Fibroblast of skin of left biceps (primary cell): ENCODE measurements at places on chromosomes 12 and 14.

- DNase-seq = no peak
These were observed 2.5 kb downstream of the PGAM5 start for GRCh38 chr12:132713123-132713522.

GRCh38 chr12:106248312-106248845 is 559 bp upstream of the CKAP4 start:
- DNase-seq = no peak

DNA sequence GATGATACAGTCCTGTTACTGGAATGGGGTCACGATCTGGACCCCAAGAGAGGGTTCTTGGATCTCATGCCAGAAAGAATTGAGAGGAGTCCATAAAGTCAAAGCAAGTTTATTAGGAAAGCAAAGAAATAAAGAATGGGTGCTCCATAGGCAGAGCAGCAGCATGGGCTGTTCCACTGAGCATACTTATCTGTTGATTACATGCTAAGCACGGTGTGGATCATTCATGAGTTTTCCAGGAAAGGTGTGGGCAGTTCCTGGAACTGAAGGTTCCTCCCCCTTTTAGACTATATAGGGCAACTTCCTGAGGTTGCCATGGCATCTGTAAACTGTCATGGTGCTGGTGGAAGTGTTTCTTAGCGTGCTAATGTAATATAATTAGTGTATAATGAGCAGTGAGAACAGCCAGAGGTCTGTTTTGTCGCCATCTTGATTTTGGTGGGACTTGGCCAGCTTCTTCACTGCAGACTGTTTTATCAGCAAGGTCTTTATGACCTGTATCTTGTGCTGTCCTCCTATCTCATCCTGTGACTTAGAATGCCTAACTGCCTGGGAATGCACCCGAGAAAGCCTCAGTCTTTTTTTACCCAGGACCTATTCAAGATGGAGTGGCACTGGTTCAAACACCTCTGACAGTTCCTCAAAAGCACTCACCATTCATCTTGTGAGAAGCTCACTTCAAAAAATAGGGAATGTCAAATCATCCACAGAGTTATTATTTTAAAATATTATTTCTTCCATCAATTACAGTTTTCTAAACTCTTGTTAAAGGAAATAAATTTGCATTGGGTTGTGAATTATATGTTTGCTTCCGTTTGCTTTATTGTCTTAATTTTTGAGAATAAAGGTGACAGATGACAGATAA is 1358.8 kb upstream of the TMEM132C start:
- DNase-seq = no peak

DNA sequence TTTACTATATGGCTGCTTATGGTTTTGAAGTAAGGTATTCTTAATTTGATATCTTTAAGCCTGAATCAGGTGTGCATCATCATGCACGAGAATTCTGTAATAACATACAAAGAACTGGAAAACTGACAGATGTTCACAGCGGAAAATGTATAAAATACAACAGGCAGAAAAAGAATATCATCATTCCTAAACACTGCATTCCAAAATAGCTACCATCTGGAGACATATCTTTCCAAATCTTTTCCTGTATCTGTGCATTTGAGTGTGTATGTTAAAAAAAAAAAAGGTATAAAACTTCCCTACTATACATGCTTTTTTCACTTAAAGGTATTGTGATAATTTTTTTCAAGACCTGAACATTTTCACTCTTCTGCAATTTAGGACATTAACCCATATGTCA is 13.7 kb downstream of the PTPRO start:
- no peak for DNase-seq
